ENCODE measurements at places on chromosomes 2 and 18.

GRCh38 chr2:203761121-203761520, 54.7 kb downstream of the CD28 start:
- no peak for DNase-seq

DNA sequence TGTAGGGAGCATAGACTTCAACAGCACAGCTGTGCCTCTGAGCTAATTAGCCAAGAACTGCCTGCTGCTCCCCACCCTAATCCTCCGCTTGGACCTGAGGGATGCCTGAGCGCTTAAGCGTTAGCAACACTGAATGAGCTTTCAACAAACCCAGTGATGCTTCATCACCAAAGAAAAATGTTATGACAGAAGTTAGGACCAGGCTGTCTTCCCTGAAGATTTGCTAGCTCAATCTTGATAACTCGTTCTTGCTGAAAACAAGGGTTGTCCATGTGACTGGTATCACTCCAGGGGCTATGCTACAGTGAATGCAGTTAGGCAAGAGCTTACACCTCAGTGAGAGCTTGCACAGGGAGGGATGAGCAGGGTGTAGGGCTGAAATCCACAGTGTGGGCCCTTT, 190.7 kb upstream of the SIX2 start:
- DNase-seq = no peak

GRCh38 chr2:162732946-162733698, 105.4 kb downstream of the KCNH7 start:
- DNase-seq = no peak

- no peak for DNase-seq
Observed at GRCh38 chr2:8484502-8485283, 197.2 kb upstream of the ID2 start.

DNA sequence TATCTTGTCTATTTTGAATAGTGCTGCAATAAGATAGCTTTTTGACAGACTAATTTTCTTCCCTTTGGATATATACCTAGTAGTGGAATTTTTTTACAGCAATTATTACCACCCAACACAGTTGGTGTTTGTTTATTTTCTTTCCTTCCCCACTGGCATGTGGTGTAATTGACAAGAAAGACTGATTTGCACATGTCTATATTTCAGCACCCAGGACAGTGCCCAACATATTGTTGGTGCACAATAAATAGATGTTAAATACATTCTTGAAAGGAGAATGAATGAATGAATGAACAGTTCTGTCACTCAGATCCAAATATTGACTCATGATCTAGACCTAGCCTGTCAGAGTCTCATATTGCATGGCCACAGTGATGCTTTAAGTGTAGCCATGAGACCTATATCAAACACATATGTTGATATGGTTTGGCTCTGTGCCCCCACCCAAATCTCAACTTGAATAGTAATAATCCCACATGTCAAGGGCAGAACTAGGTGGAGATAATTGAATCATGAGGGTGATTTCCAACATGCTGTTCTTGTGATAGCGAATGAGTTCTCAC, 538.2 kb downstream of the NYAP2 start:
- DNase-seq = peak; percentile 18

- DNase-seq = peak; percentile 8
Observed at GRCh38 chr2:15808944-15809343, 131.4 kb upstream of the MYCN start.

- DNase-seq = no peak
Observed at GRCh38 chr2:139293992-139294548, 513.9 kb upstream of the NXPH2 start.

GRCh38 chr2:151063271-151063670, 198.4 kb downstream of the RBM43 start:
- no peak for DNase-seq

GRCh38 chr18:60191926-60192325, 180.6 kb downstream of the MC4R start:
- no peak for DNase-seq

DNA sequence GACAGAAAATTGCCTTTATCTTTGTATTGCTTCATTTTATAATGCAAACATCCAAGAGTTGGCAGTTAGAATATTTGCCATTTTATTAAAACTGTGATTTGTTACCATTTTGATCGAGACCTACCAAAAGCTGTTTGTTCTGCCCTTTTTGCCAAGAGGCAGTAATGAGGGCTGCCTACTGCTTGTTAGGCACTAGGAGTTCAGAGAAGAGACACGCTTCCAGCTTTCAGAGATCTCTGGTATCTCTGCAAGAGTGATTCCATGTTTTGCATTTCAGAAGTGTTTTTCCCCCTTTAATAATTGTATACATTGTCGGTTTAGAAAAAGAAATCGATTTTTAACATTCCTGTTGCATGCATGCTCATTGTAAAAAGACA, 628 bp downstream of the MRPL30 start:
- peak; percentile 57 for DNase-seq

DNA sequence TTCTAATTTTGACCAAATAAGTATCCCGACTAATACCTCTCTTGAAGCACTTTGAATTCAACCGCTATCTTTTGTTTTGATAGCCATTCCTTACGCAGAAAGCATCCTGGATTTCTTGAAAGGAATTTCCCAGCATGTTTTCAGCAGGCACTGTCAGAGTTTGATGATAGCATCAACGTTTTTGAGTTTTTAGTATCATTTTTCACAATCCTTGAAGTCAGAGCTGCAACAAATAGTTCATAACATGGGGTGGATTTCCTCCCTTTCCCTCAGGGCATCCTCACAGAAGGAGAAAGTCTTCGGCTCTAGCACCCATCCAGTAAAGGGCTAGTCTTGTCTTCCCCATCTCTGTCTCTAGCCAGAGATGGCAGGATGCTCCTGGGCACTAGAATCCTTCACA, 46.2 kb downstream of the ANKRD44 start:
- DNase-seq = no peak

- DNase-seq = peak; percentile 66
Observed at GRCh38 chr2:45889620-45890370, 238.3 kb downstream of the PRKCE start.

GRCh38 chr2:215410932-215411285, 25.0 kb downstream of the FN1 start:
- no peak for DNase-seq

DNA sequence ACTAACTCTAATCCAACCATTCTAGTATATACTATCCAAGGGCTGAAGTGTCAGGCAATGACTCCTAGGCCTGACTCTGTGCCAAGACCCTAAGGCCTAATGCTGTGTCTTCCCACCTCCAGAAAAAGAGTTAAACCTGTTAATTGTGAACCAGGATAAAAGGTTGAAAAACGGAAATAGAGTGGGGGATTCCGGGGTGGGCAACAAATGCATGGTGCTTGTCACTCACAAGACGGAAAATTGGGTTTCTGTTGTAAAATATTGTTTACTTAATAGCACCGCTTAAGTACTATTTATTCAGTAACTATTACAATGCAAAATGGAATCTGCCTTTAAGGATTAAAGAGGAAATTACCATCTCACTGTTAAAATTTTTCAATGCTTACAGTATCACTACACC, 3.2 kb downstream of the STK17B start:
- peak; percentile 43 for DNase-seq

DNA sequence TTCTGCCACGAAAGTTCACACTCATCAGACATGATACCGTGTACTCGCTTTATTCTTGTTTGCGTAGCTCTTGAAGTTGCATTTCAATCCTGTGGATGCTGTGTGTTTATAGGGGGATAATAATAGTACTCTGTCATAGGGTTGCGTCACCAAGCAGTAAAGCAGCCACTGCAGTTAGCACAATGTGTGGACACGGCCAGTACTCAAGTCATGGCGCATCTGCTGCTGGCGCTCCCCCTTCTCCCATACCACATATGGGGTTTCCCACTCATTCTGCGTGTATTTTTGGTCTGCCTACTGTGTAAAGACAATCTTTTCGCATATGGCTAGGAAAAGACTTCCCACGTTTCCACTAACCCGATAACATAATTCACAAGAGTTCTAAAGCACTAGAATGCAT, 2.1 kb upstream of the ZBTB14 start:
- no peak for DNase-seq

- no peak for DNase-seq
Observed at GRCh38 chr2:178241844-178242551, 47.7 kb downstream of the OSBPL6 start.

GRCh38 chr2:182914852-182915251, 48.4 kb upstream of the FRZB start:
- DNase-seq = no peak

GRCh38 chr2:161067846-161068350, 92.3 kb upstream of the TANK start:
- DNase-seq = no peak

DNA sequence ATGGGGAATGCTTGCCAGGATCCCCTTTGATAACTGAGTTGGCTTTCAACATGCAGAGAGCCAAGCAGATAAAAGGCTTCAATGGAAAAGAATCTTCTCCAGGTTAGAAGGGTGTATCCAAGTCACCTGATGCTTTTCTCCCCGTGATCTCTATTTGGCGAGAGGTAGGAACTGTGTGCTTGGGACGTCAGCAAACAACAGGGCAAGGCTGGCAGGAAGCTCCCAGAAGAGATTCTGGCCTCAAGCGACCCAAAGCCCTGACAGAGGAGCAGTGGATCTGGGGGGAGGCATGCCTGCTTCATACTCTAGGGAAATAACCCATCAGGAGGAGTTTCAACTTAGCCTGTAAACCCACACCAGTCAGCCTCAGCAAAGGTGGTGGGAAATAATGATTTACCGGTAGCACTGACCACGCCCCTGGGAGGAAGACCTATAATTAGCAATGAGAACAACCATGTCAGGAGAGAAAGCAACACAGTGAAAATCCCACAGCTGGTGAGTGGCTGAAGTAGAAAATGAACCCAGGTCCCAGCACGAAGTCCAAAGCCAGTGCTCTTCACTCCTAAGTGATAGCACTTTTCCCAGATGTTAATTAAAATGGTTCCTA, 76.3 kb upstream of the SEC11C start:
- DNase-seq = no peak

DNA sequence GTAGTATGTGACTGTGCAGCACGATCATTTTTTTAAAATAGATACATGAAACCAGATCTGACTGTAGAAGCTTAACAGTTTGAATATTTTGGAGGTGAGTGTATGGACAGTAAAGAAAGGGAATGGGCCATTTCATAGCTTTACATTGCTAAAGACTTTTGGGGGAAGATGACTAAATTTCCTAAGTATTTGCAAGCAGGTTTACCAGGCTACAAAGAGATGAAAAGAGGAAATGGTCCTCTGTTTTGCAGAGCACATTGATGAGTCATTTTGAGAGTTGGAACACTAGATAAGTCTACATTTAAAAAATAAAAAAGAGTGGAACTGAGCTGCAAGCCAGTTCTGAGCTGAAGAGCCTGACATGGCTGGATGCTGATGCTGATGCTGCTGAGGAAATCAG, 115.7 kb upstream of the LRATD1 start:
- DNase-seq = no peak

DNA sequence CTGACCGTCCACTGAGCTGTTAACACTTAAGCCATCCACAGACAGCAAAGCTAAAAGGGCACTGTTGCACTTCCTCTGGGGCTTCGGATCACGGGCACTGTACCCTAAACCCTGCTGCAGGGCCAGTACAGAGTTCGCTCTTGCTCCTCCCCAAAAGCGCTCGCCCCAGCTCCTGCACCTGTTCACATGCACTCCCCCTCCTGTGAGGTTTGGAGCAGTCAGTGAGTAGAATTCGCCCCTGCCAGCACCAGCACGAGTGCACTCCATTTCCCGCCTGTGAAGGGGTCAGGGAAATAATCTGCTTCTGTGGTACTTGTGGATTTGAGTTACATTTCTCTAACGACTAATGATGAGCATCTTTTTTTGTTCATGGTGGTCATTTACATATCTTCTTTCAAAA, 158.8 kb downstream of the PTPRM start:
- DNase-seq = no peak

DNA sequence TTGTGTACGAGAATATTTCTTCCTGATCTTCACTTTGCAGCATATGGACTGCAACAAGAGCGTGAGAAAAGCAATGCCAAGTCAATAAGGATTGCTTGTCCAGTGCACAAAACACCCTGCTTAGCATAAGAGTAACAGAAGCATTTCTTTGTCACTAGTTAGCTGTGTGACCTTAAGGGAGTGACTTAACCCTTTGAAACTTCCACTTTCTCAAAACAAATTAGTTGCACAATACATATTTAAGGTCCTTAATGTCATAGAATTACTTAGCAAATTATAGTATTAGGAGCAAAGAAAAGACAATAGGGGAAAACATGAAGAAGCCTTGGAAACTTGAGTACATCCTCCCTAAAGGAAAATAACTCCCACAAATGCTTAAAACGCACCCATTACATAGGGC, 230.1 kb downstream of the RNF152 start:
- DNase-seq = no peak

DNA sequence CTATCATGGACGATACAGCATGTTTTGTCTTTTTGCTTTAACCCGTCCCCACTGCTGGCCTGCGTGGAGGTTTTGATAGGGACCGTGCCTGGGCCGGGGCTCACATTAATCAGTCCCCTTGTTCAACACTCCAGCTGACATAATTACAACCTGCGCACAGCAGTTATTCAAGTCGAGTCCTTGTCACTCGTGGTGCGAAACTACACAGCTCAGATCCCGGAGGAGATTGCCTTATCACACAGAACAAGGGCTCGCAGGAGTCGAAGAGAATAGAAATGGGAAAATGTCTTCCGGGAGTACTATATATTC, 304.4 kb downstream of the ZNF407 start:
- no peak for DNase-seq

GRCh38 chr18:79905993-79906392, 45.5 kb downstream of the SLC66A2 start:
- DNase-seq = no peak

GRCh38 chr2:12435430-12436222, 281.1 kb upstream of the TRIB2 start:
- peak; percentile 50 for DNase-seq

DNA sequence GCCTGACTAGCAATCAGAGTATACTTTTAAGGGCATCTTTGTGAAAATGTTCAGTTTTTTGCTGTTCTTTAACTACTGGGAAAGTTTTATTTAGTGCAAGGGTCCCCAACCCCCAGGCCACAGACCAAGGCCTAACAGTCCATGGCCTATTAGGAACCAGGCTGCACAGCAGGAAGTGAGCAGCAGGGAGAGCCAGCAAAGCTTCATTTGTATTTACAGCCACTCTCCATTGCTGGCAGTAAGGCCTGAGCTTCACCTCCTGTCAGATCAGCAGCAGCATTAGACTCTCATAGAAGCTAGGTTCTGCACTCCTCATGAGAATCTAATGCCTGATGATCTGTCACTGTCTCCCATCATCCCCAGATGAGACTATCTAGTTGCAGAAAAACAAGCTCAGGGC, 17.1 kb upstream of the NR4A2 start:
- DNase-seq = no peak

DNA sequence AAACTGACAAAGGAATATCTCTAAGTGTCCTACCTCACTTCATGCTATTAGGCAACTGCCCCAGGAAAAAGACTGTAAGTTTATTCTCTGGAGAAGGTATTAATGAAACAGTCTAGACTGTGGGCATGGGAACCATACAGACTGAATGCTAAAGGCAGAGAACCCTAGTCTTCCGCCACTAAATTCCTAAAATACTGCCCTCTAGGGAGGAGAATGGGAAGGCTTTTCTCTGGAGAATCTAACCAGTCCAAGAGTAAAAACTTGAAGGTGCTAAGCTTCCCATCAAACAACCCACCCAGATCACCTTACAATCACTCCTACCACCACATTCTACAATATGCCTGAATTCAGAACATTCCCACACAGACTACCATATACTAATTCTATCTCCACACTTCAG, 3.4 kb downstream of the SRBD1 start:
- DNase-seq = peak; percentile 41
